Thoracic aorta (tissue), 2 donors: ENCODE measurements at places on chromosomes 16 and 17.

GRCh38 chr16:80274576-80275191, 266.1 kb upstream of the DYNLRB2 start:
- H3K36me3 ChIP-seq = no peaks in the 10 kb centered on the region
- H3K27ac ChIP-seq = no peak overlapping the region
- no peaks in the 10 kb centered on the region for H3K27me3 ChIP-seq

- no peak overlapping the region for H3K27ac ChIP-seq
- DNase-seq = no peak
- H3K27me3 ChIP-seq = no peaks in the 10 kb centered on the region
- no peaks in the 10 kb centered on the region for H3K4me1 ChIP-seq
- no peak overlapping the region for H3K4me3 ChIP-seq
- no peaks in the 10 kb centered on the region for H3K36me3 ChIP-seq
These were observed 55.0 kb downstream of the CNGB1 start for GRCh38 chr16:57915811-57916488.

- no peaks in the 10 kb centered on the region for H3K36me3 ChIP-seq
- no peak for DNase-seq
- no peak overlapping the region for H3K27ac ChIP-seq
- no peaks in the 10 kb centered on the region for H3K4me1 ChIP-seq
These were observed 34.9 kb upstream of the CACNG3 start for GRCh38 chr16:24221219-24221618.

DNA sequence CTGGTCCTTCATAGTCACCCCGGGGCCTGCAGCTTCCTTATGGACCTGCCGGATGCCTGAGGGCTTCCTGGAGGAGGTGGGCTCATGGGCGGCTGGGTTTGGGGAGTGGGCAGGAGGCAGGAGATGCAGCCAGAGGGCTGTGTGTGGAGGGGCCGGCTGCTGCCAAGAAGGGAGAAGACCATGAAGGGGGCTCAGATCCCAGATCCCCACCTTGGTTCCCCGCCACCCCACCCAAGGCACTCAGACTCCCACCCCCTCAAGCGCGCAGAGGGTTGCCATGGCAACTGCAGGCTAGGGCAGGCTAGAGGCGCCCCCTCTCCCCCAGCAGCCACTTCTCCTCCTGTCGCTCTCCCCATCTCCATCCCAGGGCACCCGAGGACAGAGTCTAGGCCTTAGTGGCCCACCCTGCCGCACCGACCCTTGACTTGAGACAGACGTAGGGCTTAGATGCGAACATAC, 104.5 kb downstream of the CRLF3 start:
- no peak overlapping the region for H3K27ac ChIP-seq
- DNase-seq = no peak
- no peaks in the 10 kb centered on the region for H3K27me3 ChIP-seq
- no peak overlapping the region for H3K4me3 ChIP-seq
- no peaks in the 10 kb centered on the region for H3K36me3 ChIP-seq

DNA sequence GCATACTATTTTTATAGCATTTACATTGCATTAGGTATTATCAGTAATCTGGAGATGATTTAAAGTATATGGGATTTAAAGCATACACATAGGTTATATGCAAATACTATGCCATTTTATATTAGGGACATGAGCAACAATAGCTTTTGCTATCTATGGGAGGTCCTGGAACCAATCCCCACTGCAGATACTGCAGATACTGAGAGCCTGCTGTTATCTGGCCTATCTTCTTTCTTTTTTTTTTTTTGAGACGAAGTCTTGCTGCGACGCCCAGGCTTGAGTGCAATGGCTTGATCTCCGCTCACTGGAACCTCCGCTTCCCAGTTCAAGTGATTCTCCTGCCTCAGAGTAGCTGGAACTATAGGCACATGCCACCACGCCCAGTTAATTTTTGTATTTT, 37.4 kb downstream of the STH start:
- H3K27me3 ChIP-seq = no peaks in the 10 kb centered on the region
- H3K4me1 ChIP-seq = peaks cover 8% of the 10 kb centered on the region
- H3K36me3 ChIP-seq = peaks cover 69% of the 10 kb centered on the region
- H3K27ac ChIP-seq = no peak overlapping the region
- H3K4me3 ChIP-seq = no peak overlapping the region

DNA sequence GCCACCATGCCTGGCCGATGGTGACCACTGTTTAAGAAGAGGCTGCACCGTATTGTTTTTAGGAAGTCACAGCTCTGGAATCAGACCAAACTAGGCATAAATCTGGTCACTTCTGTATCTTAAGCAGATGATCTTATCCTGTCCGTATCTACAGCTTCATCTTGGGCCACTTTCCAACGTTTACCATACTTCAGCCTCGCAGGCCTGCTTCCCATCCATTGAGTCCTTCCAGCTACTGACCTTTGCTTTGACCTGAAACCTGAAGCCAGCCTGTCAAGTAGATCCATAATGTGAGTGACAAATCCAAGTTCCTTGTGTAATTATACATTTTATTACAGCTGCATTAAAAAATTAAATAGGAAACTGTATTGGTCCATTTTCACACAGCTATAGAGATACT, 1033.0 kb downstream of the CDH11 start:
- H3K27ac ChIP-seq = no peak overlapping the region
- no peak overlapping the region for H3K4me3 ChIP-seq
- H3K36me3 ChIP-seq = no peaks in the 10 kb centered on the region
- no peak for DNase-seq
- no peaks in the 10 kb centered on the region for H3K4me1 ChIP-seq

DNA sequence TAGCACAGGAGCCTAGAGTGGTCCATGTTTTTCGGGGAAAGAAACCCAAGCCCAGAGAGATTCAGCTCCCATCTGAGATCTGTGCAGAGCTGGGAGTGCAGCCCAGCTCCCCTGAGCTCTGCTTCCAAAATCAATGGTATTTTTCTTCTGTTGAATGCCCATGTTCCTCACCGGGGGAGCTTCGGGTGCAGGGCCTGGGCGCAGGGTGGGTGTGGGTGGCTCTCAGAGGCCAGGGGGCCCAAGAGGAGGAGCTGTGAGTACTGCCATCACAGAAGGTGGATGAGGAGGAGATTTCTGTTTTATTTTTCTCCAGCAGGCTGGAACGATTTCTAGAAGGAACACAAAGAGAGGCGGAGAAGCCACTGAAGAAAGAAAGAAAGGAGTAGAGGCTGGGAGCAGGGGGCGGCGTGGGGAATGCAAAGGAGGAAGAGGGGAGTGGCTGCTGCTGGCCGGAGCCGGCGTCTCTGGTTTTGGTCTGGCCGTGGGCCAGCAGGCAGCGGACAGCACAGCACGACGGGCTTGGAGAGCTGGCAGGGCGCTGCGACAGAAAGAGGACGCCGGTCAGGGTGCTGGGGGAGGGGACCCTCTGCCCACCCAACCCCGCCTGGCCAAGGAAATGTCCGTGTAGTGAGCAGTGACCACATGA, 76.2 kb upstream of the KSR1 start:
- no peaks in the 10 kb centered on the region for H3K36me3 ChIP-seq
- peak overlapping the region; percentile 56 for H3K4me3 ChIP-seq

DNA sequence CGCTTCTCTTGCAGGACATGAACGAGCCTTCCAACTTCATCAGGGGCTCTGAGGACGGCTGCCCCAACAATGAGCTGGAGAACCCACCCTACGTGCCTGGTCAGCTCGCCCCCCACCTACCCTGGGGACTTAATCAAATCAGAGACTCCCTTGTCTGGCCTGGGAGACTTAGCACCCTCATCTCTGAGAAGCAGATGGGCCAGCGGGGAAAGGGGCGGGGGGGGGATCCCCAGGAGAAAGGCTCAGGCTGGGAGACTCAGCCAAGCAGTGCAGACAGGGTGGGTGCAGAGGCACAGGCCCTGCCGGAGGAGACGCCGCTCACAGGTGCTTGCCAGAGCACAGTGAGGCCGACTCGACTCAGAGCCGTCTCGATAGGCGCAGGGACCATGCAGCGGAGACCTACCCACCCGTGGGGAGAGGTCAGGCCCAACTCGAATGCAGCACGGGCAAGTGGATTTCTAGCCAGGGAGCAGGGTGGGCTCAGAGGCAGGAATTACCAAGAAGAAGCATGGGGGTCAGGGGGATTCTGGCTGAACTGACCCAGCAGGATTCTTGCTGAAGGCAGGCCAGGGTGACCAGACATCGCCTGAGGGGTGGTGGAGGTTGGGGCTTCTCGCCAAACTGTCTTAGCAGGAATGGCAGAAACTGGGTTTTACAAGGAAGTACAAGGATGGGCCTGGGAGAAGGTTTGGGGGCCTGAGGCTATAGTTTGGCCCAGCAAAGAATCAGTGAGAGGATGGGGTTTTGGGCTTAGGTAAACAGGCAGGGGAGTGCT, 9.7 kb downstream of the GAA start:
- no peaks in the 10 kb centered on the region for H3K36me3 ChIP-seq
- H3K4me3 ChIP-seq = no peak overlapping the region
- no peak overlapping the region for H3K27ac ChIP-seq
- no peaks in the 10 kb centered on the region for H3K4me1 ChIP-seq

DNA sequence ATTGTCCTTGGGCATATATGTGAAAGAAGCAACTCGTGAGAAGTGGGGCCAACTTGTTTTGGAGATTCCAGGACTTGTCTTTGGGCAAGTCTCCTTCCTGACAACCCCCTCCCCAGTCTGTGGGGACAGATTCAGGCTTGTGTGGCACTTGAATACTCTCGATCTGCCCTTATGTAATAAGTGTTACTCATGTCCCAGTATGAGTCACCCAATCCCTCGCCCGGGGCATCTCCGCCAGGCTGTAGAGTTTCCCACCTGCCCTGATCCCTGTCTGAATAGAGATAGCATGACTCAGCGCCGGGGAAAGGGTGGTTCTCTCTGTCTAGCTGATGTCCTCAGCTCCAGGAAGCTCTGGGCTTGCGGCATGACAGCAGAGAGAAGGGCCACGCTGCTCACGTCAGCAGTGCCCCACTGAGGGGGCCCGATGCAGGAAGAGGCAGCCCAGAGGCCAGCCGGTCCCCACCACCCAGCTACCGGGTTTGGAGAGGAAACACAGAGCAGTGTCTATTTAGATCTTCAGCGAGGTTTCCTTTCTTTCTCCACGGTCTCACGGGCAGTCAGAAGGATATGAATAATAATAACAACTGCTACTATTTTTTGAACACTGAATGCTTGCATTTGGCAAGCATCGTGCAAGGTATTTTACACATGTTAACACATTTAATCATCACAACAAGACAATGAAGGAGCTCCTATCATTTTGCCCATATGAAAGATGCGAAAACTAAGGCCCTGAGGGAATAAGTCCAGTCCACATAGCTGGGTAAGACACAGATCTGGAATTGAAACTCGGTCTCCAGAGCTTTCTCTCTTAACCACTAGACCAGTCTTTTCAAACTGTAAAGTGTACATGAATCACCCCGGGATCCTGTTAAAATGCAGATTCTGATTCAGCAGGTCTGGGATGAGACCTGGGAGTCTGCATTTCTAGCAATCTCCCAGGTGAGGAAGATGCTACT, 426.7 kb upstream of the MAF start:
- H3K4me1 ChIP-seq = no peaks in the 10 kb centered on the region
- H3K27ac ChIP-seq = no peak overlapping the region
- H3K36me3 ChIP-seq = no peaks in the 10 kb centered on the region
- DNase-seq = peak; percentile 24

DNA sequence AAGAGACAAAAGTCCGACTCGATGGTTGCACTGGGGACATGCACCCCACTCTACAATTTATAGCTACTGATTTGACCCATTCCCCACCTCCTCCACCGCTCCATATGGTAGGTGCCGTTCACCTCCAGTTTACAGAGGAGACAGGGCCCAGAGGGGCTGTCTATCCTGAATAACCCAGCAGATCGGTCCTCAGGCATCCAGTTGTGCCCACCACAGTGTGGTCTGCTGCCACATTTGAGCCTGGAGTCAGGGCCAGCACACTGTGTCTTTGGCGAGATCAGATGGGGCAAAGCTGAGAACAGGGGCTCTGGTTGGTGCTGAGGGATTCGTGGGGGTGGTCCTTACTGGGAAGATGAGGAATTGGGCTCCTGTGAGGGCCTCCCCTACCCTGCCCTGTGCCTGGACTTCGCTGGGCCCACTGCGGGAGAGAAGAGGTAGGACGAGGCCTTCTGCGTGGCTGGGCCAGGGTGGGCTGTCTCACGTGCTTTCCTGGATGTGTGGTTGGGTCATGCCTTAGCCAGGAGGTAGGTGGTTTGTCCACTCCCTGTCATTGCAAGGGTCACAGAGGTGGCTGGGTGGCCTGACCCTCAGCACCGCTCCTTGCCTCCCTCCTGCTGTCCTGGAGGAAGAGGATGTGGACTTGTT, 2.8 kb downstream of the ADCY7 start:
- H3K27me3 ChIP-seq = no peaks in the 10 kb centered on the region
- no peak for DNase-seq
- H3K27ac ChIP-seq = no peak overlapping the region
- H3K36me3 ChIP-seq = no peaks in the 10 kb centered on the region
- H3K4me1 ChIP-seq = peaks cover 26% of the 10 kb centered on the region

- no peak for DNase-seq
- H3K27me3 ChIP-seq = no peaks in the 10 kb centered on the region
- peaks cover 13% of the 10 kb centered on the region for H3K4me1 ChIP-seq
- no peaks in the 10 kb centered on the region for H3K36me3 ChIP-seq
These were observed 88.8 kb downstream of the ZDHHC7 start for GRCh38 chr16:84922351-84923120.

- no peaks in the 10 kb centered on the region for H3K4me1 ChIP-seq
- no peaks in the 10 kb centered on the region for H3K27me3 ChIP-seq
- no peak overlapping the region for H3K27ac ChIP-seq
- H3K4me3 ChIP-seq = no peak overlapping the region
These were observed 9.5 kb downstream of the HSD17B2 start for GRCh38 chr16:82044585-82044911.

DNA sequence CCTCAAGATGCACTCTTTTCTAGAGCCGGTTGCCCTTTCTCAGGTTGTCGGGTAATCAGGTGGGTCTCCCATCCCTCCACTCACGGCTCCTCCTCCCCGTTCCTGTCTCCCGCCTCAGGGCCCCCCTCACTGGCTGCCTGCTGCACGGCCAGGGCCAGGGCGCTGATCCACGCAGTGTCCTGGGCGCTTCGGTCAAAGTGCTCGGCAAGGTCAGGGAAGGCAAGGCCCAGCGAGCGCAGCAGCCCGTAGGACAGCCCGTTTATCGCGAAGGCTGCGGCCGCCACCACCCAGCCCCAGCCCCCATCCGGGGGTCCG, 753 bp downstream of the SLC16A11 start:
- peaks cover 15% of the 10 kb centered on the region for H3K27me3 ChIP-seq
- peak overlapping the region; percentile 23 for H3K27ac ChIP-seq
- DNase-seq = no peak
- no peaks in the 10 kb centered on the region for H3K36me3 ChIP-seq

DNA sequence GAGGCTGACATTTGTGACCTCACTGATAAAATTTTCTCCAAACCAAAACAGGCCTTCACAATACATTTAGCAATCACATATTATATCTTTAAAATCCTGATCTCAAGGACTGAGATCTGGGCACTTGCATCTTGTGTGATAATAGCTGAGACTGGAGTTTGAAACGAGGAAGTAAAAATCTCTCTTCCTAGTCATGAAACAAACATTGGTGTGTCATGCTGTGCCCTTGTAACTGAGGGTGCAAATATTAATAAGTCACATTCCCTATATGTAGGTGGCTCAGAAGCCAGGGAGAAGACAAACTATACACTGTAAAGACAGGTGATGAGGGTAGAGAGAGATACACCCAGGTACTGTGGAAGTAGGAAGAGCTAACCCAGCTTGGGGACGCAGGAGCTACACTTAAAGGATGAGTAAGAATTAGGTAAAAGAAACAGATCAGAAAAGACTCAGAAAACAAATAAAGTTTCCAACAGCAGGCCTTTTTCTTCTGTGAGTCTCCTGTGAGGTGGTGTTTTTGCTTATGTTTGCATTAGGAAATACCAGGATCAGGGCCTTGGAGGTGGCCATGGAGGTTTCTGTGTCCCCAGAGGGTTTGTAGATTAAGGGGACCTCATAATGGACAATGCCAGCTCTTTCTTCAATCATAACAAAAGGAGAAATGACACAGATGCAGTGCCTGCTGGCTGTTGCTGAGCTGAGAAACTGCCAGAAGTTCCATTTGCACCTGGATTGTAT, 335.7 kb downstream of the GRIN2A start:
- no peak overlapping the region for H3K27ac ChIP-seq
- no peaks in the 10 kb centered on the region for H3K4me1 ChIP-seq
- H3K4me3 ChIP-seq = no peak overlapping the region
- DNase-seq = no peak
- H3K27me3 ChIP-seq = no peaks in the 10 kb centered on the region
